NCI-H1092 (cell line): ENCODE measurements at places on chromosomes 1 and 21.
A peak's percentile ranks its signal among the peaks of the same experiment; 100 is the strongest.

DNA sequence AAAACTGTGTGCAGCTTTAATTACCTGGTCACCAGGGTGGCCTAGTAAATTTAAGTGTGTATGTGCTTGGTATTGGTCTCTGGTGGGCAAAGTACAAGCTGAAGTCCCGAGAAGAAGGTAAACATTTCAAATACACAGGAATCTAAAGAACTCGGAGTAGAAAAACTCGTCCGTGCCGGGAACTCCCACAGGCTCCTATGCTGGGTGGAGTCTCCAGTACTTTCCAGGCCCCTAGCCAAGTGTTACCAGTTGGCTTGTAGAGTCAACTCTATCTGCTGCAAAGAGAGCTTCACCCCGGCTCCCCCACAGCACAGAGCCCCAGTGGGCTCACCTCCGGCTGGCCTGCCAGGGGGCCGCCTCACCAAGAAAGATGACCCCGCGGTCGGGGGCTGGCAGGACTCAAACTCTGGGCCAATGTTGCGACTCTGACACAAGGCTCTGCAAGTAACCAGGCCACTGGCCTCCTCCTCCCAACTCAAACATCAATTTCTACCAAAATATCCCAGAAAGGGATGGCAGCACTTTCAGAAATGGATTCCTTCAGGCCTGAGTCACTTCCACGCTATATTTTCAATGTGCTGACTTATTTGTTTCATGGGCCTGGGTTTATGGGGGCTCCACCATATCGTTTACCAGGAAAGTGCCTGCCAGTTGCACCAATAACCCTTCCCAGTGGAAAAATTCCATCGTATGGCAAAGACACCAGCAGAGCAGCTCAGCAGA, 73.9 kb downstream of the SLC66A1 start:
- DNase-seq, result no peak

- no peak for DNase-seq
Observed at GRCh38 chr1:1491601-1492000, 20.0 kb downstream of the ATAD3B start.

- DNase-seq, result no peak
Observed at GRCh38 chr21:28547766-28548165, 444.9 kb downstream of the LTN1 start.

- no peak for DNase-seq
Observed at GRCh38 chr1:64861611-64862010, 104.7 kb downstream of the JAK1 start.

DNA sequence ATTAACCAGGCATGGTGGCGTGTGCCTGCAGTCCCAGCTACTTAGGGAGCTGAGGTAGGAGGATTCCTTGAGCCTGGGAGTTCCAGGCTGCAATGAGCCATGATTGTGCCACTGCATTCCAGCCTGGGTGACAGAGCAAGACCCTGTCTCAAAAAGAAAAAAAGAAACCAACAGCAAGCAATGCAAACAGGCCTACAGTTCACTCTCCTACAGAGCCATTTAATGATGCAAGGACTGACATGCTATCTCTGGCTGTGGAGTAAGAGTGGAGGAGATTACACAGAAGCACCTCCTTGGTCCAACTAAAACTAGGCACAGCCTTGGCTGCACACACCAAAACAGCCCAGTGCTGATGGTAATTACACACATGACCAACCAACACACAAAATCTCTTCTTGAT, 127.5 kb upstream of the SOD1 start:
- DNase-seq, result no peak

DNA sequence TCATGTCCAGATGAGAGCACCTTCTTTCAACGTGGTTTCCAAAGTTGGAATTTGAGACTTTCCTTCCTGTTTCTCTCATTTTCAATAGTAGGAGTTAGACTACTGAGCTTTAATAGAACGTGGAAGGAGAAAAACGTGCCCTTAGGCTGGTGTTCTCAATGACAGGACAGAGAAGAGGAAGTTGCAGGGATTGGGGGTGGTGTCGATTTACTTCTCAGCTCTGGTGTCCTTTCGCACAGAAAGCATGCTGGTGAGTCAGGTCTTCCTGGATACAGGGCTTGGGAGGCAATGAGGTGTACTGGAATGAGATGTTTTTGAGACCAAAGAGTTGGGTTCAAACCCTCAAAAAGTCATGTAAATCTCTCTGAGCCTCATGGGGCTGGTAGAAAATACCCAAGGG, 67.1 kb downstream of the HIVEP3 start:
- no peak for DNase-seq

- no peak for DNase-seq
Observed at GRCh38 chr1:174393885-174394284, 53.9 kb upstream of the GPR52 start.

- DNase-seq, result no peak
Observed at GRCh38 chr1:22449636-22450035, 2.0 kb upstream of the ZBTB40 start.

DNA sequence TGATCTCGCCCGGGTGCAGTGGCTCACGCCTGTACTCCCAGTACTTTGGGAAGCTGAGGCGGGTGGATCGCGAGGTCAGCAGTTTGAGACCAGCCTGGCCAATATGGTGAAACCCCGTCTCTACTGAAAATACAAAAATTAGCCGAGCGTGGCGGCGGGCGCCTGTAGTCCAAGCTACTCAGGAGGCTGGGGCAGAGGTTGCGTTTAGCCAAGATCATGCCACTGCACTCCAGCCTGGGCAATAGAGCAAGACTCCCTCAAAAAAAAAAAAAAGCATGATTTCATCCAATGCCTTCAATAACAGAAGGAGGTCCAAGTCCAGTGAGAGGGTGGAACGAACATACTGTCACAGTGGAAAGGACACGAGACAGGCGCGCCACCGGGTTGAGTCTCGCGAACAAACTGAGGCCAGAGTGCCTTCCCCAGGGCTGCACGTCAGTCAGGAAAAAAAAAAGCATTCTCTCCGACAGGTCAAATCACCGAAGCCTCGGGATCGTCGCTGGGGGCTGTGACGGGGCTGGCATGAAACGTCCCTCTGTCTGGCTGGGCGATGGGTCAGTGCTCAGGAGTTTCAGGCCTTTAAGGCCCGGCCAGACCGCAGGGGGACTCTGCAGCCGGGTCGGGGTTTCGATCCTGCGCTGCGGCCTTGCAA, 8.4 kb upstream of the CROCC start:
- DNase-seq, result no peak

- no peak for DNase-seq
Observed at GRCh38 chr21:41319273-41319672, 2.7 kb downstream of the FAM3B start.

DNA sequence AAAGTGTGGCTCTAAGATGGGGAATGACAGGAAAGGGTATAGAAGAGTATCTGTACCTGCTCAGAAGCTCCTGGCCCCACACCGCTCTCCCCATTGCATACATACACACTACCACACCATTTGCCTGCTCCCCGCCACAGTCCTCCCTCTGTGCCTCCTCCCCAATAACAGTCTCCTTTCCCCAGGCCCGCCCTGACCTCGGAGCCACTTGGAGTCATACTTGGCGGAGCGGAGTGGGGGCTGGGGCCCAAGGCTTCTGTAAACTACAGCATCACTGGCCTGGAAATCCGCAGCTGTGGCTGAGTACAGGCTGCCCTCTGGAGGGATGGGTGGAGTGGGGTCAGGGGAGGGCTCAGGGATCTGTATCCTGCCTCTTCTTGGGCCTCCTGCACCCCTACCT, 8.6 kb downstream of the SEMA6C start:
- no peak for DNase-seq

- peak; percentile 16 for DNase-seq
Observed at GRCh38 chr1:180962178-180962577, 49.5 kb downstream of the KIAA1614 start.

DNA sequence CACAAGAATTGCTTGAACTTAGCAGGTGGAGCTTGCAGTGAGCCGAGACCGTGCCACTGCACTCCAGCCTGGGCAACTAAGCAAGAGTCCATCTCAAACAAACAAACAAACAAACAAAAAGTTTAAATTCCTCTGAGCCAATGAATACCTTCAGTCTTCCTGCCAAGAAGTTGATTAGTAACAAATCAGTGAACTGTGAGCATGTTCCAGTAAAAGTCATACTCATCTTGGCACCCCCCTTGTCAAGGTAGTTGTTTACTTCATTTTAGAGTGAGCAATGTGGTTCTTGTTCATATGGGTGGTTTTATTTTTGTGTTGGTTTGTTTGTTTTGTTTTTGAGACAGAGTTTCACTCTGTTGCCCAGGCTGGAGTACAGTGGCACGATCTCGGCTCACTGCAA, 18.0 kb upstream of the SLC2A7 start:
- DNase-seq, result no peak

DNA sequence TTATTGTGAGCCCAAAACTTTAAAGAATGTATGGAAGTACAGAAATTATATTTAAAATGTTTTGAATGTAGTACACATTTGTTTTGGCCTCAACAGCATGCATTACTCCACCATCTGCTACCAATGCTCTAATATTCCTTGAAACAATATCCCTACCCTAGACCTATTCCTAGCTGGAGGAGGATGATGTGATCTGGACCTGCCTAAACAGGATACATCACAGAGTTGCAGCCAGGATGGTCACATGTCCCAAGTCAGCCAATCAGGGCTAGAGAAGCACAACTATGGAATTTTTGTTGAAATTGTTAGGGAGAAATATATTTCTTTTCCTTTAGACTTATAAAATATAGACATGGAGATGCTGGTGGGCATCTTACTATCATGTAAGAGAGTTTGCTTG, 623.3 kb upstream of the NR5A2 start:
- no peak for DNase-seq

- DNase-seq, result no peak
Observed at GRCh38 chr1:117147341-117147831, 25.8 kb upstream of the TRIM45 start.

- DNase-seq, result peak; percentile 90
Observed at GRCh38 chr1:86704458-86704971, at the start of gene SH3GLB1. Gene SH3GLB1, plus strand, starts transcription at chr1:86704576. Its CDS starts 324 bp downstream, at chr1:86704900.

DNA sequence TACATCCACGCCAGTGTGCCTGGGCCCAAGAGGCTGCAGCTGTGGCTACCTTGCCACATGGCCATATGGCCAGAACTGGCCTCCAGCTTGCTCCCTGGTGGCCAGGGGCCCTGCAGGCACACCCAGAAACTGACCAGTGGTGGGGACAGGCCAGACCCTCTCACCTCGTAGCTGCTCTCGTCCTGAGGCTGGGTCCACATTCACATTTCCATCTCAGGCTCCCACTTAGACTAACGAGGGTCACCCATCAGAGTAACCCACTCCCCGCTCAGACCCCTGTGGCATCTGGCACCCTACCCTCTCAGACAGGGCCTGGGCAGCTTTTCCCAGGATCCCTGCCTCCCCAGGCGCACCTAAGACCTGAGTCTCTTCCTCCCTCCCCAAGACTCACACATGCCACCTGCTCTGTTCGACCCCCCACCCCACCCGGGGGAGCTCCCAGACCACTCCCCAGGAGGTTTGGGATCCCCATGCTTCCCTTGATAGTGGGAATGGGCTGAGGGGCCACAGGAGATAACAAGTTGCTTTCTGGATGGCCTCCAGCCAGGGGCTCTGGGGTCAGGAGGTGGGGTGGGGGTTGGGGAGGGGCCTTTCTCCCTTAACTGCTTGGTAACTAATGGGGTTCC, 21.3 kb upstream of the RNU1-4 start:
- DNase-seq, result no peak

DNA sequence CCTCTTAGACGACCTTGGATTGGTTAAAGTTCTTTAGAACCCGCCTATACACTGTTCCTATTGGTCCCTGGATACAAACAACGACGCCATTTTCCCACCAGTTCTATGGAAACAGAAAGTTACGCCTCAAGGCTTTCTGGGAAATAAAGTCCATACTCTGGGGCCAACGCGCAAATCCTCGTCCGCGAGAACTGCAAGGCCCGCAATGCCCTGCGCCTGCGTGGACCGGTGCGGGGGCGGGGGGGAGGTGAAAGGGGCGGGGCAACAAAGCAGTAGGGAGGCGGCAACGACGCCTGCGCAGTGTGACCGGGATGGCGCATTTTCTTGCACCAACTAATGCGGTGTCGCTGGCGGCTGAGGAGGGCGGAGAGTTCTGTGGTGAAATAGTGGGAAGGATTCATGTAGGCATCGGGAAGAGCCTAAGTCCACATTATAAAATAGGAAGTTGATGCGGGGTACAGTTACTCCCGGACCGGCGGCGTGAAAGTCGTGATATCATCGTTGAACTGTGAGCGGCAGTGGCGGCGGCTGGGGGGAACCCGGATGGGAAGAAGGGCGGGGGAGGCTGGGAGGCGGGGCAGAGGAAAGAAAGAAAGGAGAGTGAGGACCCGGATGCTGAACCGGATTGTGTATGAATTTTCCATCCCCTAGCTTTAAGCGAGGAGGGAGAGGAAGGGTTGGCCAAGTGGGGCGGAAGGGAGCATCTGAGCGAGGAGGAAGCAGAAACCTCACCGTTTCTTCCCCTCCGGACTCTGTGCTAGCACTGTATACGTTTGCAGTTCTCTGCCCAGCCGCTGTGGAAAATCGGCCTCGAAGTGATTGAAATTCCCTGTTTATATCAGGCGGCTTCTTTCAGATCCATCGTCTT, at the start of gene GGPS1:
GGPS1 (plus strand) TSS at position 300 of the 868 bp plus-strand sequence. CDS start 6,695 bp downstream, outside the sequence.
- peak; percentile 100 for DNase-seq

- DNase-seq, result no peak
Observed at GRCh38 chr1:230382001-230382491, 44.1 kb downstream of the PGBD5 start.
